Epithelial cell of esophagus (primary cell): ENCODE measurements at places on chromosomes 11 and 22.

- peak; percentile 24 for DNase-seq
Measured at GRCh38 chr11:32334822-32335221, 100.5 kb downstream of the WT1 start.

DNA sequence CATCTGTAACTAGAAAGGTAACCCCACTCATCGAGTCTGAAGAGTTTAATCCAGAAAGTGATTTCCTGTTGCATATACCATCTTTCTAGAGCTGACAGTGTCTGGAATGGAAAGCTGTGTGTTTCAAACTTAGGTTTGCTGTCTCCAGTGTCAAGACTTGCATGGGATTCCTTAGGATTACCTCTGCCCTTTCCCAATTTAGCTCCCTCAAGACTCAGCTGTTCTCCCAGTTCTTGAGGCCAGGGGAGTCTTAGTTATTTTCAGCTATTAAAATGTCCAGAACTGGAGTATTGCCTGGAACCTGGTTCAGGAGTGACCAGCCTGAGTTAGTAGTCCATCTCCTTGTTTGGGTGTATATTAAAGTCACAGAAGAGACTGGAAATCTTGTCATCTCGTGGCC is 25.0 kb upstream of the LDHA start:
- no peak for DNase-seq

DNA sequence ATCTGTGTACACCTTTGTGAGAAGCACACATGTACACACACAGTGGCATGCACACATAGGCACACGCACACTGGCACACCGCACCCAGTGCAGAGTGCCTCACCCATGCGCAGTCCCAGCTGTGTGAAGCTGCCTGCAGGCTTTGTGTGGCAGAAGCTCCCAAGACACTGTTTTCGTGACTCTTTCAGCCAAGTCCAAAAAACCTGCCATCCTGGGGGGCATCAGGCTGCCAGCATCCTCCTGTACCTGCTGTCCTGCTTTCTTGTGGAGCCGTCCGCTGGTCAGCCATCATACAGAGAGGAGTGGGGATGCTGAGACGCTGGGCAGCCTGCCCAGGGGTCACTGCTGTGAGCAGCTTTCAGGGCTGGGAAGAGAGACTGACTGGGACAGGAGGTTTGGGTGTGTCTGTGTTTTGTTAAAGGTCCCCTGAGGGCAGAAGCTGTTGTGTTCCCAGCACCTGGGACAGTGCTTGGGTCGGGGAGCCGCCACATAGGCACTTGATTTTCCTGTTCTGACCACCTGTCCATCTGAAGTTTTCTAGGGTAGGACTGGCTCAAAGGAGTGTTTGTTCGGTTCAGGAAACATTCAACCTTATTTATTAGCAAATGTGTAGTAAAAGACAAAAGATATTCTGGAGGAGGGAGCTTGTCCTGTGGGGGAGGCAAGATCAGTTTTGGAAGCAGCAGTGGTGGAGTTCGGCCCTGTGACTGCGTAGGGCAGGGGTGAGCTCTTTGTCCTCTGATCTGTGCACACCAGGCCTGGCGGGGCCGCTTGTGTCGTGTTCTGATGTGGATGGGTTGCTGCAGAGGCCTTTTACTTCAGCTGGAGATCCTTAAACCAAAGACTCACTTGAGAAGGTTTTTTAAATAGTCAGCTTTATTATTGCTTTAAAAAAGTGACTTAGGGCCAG is 29.7 kb downstream of the AP2A2 start:
- DNase-seq: peak; percentile 50

- no peak for DNase-seq
Measured at GRCh38 chr22:47177334-47177815, 414.9 kb downstream of the TBC1D22A start.

GRCh38 chr11:127218275-127218608 is 217.7 kb upstream of the KIRREL3 start:
- DNase-seq: no peak

DNA sequence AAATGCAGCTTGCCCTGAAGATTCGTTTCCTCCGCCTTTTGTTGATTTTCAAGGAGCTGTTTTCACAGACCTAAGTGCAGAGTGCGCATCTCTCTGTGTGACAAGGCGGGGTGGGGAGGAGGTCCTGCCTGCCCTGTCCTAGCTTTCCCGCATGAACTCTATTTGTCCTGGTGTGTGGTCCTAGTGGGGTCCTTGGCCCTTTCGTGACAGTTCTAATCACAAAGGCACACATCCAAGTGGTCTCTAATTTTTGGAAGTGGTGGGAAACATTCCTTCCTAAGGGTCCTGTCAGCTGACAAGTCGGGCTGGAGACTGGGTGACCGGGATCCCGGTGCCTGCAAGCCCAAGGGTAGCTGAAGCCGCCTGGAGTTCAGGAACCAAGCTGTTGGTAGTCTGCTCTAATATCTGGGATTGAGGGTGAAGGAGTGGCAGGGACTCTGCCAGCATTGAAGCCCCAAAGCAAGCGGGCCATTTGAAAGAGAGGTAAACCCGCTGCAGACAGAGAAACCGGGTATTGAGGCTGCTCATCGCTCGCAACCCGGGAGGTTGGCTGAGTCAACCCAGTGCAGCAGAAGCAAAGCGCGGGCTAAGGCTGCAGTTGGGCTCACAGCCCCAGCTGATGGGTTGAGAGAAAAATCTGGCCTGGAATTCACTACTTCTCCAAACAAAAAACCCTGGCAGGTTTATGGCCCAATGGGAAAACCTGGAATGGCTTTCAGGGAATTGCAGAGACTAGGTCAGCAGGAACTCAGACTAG is 28.1 kb upstream of the FBXO3 start:
- DNase-seq: peak; percentile 93

DNA sequence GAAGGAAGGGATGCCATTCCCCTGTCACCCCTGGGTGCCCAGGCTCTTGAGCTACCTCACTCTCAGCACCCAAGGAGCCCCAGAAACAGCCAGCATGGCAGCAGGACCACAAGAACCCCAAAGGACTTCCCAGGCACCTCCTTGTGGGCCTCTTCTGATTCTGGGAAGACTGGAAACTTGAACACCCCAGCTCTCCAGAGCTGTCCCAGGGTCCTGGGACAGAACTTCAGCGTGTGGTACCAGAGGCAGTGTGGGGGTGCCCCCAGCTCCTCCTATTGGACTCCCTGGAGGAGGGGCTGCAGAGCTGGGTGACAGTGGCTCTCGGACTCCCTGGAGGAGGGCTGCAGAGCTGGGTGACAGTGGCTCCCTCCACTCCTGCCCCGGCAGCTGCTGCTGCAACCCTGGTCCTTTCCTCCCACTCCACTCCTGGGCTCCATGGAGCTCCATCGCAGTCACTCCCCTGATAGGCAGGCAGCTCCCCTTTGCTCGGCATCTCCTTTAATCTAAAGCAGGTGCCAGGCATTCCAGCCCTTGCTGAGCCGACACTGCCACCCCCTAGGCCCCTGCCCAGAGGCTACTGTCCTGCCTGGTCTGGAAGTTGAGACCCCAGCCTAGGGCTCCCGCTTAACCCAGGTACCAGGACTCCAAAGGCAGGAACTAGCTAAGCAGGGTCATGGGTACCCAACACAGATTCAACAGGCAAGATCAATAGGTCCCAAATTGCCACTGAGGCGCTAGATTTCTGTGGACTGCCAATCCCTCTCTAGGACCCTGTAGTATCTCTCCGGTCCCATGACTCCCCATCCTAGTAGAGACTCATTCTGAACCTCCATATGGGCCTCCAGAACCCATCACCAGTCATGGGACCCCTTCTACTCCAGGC is 2.7 kb downstream of the BCL9L start:
- peak; percentile 22 for DNase-seq

DNA sequence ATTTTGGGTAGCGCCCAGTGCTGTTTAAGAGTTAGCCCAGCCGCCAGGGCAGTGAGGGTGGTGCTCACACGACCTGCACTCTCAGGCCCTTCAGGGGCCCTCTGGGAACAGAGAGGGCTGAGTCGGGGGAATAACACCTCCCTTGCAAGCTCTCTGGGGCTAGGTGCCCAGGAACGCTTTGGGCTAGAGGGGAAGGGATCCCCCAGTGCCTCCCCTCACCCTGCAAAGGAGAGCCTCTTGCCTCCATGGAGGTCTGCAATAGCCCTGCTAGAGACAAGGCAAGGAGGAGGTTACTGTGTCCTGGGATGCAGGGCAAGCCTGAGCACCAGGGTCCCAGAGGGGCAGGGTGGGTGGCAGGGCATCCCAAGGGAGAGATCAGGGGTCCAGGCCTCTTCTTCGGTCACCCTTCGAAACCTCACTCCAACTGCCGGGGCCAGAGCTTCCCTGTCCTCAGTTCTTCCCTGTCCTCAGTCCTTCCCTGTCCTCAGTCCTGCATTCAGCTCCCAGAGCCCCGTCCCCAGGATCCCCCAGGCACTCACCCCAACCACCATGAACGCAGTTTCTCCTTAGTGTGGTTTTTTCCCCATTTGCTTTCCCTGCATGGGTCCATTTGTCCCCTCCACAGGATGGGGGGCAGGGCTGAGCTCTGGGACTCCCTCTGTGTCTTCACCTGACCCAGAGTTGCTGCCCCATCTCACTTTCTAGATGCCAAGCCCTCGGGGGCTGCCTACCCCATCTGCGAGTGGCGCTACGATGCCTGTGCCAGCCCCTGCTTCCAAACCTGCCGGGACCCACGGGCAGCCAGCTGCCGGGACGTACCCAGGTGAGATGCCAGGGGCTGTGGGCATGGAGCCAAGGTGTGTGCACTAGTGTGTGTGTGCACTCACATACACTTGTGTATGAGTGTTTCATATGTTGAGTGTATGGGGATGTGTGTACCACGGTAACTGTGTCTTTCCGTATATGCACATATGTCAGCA is 60.8 kb downstream of the OTOG start:
- DNase-seq: no peak

DNA sequence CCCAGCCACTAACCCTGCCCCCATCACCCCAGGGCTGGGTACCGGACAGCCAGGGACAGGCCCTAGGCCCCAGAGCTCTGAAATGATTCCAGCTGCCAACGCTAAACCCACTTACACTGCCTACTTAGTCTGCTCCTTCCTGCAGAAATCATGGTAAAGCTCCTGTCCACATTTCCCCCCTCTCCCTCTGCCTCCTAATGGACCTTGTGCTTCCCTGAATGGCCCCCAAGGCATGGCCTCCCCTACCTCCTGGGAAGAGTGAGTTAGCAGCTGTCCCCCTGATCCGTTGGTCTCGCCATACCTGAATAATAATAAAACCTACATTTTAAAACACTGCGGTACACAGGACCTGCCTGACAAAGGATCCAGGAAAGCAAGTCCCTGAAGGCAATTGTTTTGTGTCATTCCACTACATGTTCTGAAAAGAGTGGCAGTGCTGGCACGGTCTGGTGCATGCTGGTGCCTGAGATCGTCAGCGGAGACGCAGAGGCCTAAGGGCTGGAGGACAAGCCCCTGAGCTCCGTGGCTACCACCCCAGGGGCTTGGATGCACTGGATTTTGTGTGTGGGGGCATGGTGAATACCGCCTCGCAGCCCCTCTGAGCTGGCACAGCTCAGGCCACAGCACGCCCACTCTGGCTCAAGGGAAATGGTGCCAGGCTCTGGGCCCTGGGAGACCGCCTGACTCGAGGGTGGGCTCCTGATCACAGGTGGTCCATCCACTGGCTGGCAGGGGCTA is 186.3 kb downstream of the CTTN start:
- DNase-seq: no peak

DNA sequence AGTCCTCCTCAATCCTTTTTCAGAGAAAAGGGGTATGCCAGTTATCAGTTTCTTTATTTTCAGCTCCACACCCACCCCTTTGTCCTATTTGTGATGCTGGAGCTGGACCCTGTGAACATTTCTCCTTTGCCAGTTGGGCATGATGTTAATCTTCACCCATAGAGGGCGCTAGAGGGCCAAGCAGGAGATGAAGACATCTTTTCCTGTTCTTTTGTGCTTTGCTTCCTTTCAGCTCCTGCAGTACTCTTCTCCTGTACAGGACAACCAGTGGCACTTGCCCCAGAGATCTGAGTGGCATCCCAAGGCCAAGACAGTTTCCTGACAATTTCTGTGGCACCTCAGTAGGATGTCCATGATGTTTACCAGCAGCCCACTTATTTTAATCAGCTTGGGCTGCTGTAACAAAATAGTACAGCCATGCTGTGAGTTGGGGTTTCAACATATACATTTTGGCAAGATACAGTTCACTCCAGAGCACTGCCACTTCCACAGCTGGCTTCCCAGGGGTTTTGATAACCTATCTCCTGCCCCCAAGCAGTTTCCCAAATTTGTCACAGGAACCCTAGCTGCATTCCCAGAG is 4.6 kb downstream of the SAA2 start:
- peak; percentile 84 for DNase-seq

DNA sequence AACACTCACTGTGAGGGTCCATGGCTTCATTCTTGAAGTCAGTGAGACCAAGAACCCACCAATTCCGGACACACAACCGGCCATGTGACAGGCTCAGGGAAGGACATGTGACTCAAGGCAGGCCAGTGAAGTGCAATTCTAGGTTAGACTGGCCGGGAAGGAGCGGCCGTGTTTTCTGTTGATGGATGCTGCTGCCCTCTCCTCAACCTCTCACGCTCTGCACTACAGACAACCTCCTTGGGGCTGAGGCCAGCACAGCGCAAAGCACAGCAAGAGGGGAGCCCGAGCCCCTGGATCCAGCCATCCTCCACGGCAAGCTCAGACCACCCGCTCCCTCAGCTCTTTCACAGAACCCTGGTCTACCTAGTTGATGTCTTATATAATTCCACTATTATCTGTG is 2.8 kb downstream of the NUDT8 start:
- no peak for DNase-seq

DNA sequence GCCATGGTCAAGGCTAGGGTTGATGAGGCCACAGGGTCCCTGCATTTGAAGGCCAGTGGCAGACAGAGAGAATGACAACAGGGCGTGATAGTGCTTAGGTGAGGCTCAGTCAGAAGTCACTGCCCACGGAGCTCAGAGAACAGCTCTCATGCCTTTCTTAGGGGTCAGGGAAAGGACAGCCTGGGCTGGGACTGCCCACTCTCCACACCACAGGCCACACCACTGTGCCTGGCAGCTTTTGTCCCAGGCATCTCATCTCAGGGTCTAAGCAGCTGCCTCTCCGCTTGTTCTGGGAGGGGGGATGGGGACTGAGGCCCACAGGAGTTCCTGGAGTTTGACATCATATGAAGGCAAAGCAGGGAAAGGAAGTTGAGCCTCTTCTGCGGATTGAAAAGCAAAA is 150.2 kb upstream of the B3GAT1 start:
- DNase-seq: no peak

DNA sequence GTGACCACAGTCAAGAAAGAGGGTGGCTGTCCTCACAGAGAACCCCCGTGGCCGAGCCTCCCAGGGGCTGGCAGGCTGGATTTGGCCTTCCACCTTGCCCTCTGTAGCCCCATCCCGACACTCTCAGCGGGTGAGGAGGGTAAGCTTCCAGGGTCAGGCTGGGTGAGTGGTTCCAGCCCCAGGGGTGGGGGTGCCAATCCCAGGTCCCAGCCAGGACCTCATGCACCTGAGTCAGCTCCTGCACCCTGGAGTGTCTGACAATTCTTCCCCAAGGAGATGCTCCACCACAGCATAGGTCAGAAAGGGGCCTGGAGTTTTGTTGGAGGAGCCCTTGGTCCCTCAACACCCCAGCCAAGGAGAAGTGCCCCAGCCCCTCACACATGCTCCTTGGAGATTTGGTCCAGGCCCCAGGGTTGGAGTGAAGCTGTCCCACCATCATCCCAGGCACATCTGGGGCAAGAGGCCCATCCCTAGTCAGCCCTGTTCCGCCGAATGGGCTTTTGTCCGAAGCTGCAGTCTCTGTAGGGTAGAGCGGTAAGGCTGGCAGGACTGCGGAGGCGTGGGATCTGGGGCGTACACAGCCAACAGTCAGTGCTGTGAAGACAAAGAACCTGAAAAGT is 8.4 kb downstream of the LINC01488 start:
- DNase-seq: no peak

GRCh38 chr11:57620467-57620866 is 23.0 kb downstream of the SERPING1 start:
- no peak for DNase-seq

GRCh38 chr11:93192163-93192562 is 5.6 kb downstream of the SLC36A4 start:
- DNase-seq: no peak

- DNase-seq: peak; percentile 52
Measured at GRCh38 chr11:130999086-130999485, 82.8 kb upstream of the SNX19 start.
